ENCODE measurements at places on chromosomes 13 and 19.

DNA sequence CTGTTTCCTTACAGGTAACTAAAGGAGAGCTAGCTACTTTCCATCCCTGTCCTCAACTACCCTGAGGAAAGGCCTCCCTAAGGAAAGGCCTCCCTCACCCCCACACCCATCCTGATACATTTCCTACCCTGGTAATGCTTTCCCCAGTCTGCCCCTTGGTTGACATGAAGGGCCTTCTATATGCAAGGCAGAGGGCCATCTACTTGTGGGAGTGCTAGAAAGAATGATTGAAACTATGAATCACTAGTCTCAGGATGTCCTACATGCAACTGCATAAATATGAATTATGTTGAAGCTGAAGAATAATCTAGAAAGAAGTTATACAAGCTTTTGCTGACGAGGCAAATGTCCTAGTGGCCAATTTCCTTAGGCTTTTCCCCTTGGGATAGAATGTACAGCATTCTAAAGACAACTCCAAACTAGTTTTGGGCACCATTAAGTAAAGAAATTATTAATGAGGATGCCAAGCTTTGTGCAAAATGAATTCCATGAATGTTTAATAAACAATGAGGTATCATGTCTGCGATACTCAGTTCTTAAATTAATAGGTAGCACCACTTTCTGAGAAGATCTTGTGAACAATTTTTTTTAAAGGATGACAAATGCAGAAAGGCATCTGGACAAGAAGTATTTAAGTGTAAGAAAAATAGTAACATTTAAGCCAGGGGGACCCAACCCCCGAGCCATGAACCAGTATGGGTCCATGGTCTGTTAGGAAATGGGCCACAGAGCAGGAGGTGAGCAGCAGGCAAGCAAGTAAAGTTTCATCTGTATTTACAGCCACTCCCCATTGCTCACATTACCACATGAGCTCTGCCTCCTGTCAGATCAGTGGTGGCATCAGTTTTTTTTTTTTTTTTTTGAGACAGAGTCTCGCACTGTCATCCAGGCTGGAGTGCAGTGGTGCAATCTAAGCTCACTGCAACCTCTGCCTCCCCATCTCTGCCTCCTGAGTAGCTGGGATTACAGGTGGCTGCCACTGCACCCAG, 223.0 kb downstream of the LHFPL6 start:
- no peak for DNase-seq

- DNase-seq, result no peak
Observed at GRCh38 chr19:3478409-3479176, 1.7 kb downstream of the SMIM24 start.

DNA sequence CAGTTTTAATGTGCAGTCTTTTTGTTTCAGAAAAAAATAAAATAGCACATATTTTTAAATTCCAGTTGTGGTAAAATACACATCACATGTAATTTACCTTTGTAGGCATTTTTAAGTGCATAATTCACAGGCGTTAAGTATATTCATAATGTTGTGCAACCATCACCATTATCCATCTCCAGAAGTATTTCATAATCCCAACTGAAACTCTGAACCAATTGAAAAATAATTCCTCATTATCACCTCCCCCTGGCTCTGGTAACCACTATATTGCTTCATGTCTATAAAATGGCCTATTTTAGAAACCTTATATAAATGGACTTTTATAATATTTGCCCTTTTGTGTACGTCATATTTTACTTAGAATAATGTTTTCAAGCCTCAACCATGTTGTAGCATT, 756.5 kb upstream of the KLHL1 start:
- no peak for DNase-seq

DNA sequence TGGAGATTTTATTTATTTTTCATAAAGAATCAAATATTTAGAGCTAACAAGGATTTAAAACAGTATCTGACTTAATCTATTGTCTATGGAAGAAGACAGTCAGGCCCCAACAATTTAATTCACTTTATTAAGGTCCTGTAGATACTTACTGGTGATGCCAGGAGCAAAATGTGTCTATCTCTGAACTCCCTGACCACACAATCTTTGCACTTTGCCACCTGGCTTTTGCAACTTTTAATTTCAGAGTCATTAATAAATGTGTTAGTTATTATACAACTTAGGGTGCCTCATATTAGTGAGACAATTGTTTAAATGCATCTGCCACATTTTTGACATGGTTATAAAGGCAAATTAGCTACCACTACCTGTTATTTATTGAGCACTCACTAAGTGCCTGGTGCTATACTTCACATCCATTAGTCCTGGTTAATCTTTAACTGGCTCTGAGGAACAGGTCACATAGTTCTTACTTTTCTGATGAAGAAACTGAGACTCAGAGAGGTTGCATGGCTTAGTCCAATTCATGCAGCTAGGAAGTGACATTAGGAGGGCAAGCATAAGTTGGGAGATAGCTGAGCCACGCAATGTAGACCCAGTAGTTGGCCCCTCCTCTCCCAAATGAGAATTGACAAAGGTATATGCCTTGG, 297.9 kb downstream of the DCT start:
- DNase-seq, result no peak

Data from GM13976 (cell line).